ENCODE measurements at places on chromosomes 4 and X.

- DNase-seq: no peak
These were observed 100.2 kb upstream of the AFAP1 start for GRCh38 chr4:8039853-8040252.

DNA sequence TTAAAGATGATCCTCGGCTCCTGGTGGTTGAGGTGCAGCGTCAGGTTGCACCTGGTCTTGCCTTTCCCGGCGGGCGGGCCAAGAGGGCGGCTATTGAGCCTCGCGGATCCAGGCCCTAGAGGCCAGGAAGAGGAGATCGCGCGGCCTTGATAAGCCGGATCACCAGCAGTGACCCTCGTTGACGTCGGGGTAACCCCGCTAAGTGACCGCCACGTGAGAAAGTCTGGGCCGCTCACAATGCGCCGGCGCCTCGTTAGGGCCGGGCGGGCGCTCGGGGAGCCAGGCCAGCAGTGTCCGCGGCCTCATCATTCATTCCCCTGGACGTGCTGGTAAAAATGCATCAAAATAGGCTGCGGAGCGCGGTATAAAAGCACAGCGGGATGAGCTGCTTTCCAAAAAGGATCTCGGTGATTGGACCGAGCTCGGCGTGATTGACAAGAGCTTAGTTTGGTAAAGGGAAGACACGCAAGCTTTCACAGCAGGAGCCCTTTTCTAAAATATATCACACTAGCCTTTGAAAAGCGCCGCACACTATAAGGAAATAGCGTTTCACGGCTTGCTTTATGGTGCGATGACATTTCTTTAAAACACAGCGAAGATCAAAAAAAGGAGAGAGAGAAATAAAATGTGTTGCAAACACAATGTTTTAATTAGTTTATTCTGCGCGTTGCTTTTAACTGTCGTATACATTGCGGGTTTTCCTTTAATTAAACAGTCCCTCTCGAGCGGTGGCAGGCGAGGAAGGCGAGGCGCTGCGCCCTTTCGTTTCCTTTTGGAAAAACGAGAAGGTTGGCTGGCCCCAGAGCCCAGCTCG, 15.9 kb upstream of the ZIC3 start:
- no peak for DNase-seq

- DNase-seq: no peak
These were observed 62.5 kb downstream of the RGS12 start for GRCh38 chr4:3355266-3355748.

DNA sequence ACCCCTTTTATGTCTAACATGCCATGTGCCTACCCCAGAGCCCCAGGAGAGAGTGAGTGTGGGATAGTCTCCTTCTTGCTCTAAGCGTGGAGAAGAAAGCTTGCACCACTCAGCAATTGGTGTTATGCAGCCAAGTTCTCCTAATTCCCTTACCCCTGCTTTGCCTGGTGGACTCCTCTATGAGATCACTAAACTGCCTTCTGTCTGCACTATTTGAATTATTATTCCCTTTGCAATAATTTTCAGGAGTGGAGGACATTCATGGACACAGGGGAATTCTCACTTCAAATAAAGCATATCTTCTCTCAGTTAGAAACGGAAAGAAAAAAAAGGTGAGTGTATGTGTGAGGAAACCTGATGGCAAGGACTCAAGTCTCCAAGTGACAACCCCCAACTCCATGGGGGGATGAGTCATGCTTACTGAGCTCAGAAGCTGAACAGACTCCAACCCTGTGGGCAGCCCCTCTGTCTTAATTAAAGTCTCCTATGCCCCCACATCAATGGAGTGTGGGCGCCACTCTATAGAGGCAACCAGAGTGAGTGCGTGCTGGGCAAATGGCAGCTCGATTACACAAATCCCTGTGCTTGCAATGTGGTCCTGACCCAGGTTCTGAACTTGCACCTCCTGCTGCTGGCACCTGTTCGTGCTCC, 381.9 kb downstream of the RAB28 start:
- no peak for DNase-seq

DNA sequence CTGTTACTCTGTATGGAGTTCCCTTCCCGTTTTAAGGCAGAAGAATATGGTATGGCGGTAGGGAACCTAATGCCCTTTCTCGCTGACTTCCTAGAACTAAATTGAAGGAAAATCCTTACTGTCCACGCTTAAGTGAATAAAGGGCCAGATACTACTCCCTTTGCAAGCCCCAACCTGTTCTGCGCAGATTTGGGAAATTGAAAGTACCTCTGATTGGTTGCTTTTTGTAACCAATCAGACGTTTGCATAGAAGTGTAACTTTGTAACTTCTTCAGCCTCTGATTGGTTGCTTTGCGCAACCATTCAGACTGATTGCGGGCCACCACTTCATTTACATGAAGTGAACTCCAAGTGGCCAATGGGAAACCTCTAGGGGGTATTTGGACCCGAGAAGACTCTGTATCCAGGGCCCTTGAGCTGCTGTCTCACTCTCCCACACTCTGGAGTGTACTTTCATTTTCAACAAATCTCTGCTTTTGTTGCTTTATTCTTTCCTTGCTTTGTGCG, 1.2 kb upstream of the TMEM33 start:
- no peak for DNase-seq

DNA sequence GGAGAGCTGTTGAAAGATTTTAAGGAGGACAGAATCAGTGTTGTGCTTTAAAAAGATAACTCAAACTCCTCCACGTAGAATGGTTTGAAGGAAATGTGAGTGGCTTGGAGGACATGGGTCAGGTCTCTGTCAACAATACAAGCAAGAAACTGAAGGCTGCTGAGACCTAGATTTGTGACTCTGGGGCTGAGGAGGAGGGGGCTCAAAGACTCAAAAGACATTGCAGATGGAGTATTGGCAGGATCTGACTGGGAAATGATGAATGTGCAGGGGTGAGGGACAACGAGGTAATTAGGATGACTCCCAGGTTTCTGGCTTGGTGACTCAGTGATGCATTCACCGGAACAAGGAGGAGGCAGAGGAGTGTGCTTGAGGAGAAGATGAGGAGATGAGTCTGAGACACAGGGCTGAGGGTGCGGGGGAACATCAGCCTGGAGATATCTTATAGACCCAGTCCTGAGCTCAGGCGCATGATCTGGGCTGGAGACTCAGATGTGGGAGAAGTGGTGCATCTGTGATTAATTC, 3.3 kb upstream of the RPS4X start:
- no peak for DNase-seq

DNA sequence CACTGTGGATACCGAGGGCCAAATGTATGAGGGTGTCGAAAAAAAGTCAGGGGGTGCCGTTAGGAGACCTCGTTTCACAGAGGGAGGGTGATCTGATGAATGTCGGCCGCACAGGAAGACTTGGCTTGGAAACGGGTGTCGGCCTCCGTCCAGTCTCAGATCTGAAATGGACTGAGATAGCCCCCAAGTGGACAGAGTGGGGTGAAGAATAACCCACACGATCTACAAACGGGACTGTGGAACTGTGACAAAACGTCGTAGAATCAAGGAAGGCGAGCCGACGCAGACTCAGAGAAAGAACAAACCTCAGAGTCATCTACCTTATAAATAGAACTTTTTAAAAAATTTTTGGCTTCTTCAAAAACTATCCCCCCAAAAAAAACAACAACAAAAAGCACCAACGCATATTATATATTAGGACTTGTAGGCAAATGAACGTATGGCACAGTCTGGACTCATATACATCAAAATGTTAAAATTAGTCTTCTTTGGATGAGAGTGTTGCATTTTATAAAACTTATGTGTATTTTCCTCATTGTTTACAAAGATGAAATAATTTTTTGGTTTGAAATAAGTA, 63.8 kb upstream of the IRF2 start:
- peak; percentile 71 for DNase-seq
